Fibroblast of villous mesenchyme (primary cell): ENCODE measurements at places on chromosomes 2 and 18. TPM values are rescaled to one million over a fixed set of nuclear protein-coding genes. Genes with fewer than 3 reads are reported as not detected.

DNA sequence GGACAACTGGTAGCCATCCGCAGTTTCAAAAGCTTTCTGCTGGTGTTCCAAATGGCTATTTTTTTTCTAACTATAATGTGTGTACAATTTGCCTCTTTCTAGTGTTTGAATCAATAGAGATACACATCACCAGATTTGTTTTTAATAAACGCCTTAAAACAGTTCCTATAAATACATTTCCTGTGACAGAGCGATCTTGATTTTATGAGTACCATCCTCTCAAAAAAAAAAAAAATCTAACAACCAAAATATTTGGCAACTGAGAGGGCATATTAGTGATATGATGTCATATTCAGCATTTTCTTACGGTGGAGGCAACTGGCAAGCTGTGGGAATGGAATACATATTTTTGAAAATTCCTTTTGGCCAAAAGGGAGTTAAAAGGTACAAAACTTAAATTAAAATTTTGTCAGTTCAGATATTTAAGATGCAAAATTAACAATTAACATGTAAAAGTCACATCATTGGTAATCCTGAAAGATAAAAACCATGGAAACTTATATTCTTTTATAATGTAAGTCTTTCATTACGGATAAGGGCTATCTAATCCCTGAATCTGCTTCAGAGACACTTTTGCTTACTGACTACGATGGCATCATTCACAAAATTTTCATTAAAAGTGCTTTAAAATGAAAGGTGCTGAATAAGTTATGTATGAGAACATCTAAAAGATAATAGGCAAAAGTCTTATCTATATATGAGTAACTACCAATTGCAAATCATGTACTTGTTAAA is 268.4 kb downstream of the TCF4 start:
- DNase-seq: peak; percentile 66

- DNase-seq: peak; percentile 84
Measured at GRCh38 chr2:15223887-15224286, 337.2 kb downstream of the NBAS start.

- DNase-seq: no peak
Measured at GRCh38 chr18:32040936-32041335, 22.3 kb downstream of the RNF125 start.

GRCh38 chr2:11144077-11144737 is 11.1 kb upstream of the SLC66A3 start:
- peak; percentile 51 for DNase-seq

SGPP2 gene
- not detected in 2 replicates for total RNA-seq

GRCh38 chr2:136359121-136359965 is 241.4 kb upstream of the CXCR4 start:
- DNase-seq: no peak

DNA sequence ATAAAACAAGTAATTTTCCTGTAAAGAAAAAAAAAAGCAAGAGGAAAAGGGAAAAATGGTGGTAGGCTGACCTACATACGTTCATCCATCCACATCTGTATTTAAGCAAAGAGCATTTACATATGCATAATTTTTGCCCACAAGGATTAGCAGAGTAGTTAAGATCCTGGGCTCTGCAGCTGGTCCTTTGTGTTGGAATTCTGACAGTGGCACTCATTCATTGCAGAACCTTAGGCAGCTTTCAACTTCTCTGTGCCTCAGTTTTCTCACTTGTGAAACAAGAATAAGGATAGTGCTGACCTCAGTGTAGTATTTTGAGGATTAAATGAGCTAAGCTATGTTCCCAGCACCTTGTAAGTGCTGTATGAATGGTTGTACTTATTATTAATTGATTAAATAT is 211.3 kb downstream of the ARL4C start:
- no peak for DNase-seq

SIX3 gene
- not detected in 2 replicates for total RNA-seq
